ENCODE measurements at places on chromosomes 6 and 20. TPM values are rescaled to one million over a fixed set of nuclear protein-coding genes. Genes with fewer than 3 reads are reported as not detected.
A peak's percentile ranks its signal among the peaks of the same experiment; 100 is the strongest.

The OR2H2 gene
- total RNA-seq: not detected

GRCh38 chr6:147154454-147154853, 49.8 kb upstream of the STXBP5 start:
- no peaks in the 10 kb centered on the region for H3K27me3 ChIP-seq
- H3K27ac ChIP-seq: no peak overlapping the region
- no peak overlapping the region for H3K4me3 ChIP-seq
- no peaks in the 10 kb centered on the region for H3K4me1 ChIP-seq

- H3K27me3 ChIP-seq: no peaks in the 10 kb centered on the region
- no peak for DNase-seq
- no peak overlapping the region for H3K27ac ChIP-seq
- H3K36me3 ChIP-seq: no peaks in the 10 kb centered on the region
- no peak overlapping the region for H3K4me3 ChIP-seq
Observed at GRCh38 chr6:89559487-89559886, 79.1 kb downstream of the LYRM2 start.

- H3K36me3 ChIP-seq: peaks cover under 1% of the 10 kb centered on the region
- H3K4me3 ChIP-seq: no peak overlapping the region
- H3K27me3 ChIP-seq: no peaks in the 10 kb centered on the region
- H3K4me1 ChIP-seq: no peaks in the 10 kb centered on the region
Observed at GRCh38 chr20:16362642-16363041, 210.6 kb downstream of the KIF16B start.

GRCh38 chr20:41657655-41658054, 39.5 kb upstream of the CHD6 start:
- no peaks in the 10 kb centered on the region for H3K27me3 ChIP-seq

DNA sequence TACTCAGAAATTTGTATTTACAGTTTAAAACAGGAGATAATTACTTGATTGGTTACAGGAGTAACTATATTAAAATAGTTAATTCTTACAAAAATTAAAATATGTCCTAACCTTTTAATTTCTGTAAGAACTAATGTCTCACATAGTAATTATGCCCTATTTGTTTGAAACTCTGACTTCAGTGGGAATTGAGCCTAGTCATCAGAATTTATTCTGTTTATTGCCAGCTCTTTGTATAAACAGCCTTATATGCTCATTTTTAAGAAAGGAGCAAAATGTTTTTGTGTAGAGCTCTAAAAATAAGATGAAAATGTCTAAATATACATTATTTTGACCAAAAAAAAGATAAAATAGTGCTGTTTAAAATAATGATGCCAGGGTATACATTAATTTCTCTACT, 21.5 kb downstream of the TRMT11 start:
- no peaks in the 10 kb centered on the region for H3K27me3 ChIP-seq
- no peak for DNase-seq
- no peak overlapping the region for H3K27ac ChIP-seq
- H3K4me1 ChIP-seq: no peaks in the 10 kb centered on the region
- H3K36me3 ChIP-seq: peaks cover 34% of the 10 kb centered on the region
- no peak overlapping the region for H3K4me3 ChIP-seq

- H3K27me3 ChIP-seq: no peaks in the 10 kb centered on the region
Observed at GRCh38 chr6:100001915-100002388, 7.9 kb upstream of the MCHR2 start.

DNA sequence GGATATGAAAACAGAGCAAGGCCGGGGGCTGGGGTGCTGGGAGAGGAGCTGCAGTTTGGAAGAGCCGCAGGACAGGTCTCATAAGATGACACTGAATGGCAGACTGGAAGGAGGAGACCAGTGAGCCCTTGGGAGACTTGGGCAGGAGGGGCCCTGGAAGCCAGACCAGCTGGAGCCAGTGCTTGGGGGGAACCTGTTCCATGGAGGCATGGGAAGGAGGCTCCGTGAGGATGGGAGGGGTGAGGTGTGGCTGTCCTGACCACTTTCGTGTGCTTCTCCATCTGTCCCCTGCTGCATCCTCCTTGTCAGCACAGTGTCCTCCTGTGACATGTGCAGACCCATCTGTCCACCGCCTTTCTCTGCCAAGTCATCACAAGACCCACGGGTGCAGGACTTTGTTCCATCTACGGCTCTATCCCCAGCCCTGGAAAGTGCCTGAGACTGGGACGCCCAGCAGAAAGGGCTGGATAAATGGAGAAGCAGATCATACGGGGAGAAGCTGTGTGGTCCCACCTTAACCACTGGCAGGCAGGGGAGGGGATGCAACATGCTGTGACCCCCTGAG, 84.8 kb upstream of the MPC1 start:
- DNase-seq: no peak
- H3K36me3 ChIP-seq: no peaks in the 10 kb centered on the region
- no peaks in the 10 kb centered on the region for H3K27me3 ChIP-seq
- no peak overlapping the region for H3K27ac ChIP-seq
- H3K4me3 ChIP-seq: no peak overlapping the region
- H3K4me1 ChIP-seq: no peaks in the 10 kb centered on the region

- no peaks in the 10 kb centered on the region for H3K36me3 ChIP-seq
- peak; percentile 100 for DNase-seq
- H3K4me3 ChIP-seq: peak within 1 kb of the TSS; percentile 74
- peak within 1 kb of the TSS; percentile 100 for H3K27ac ChIP-seq
Observed at GRCh38 chr6:136289579-136290409, at the start of gene BCLAF1. TSS of gene BCLAF1 (minus strand) at chr6:136289846. CDS start at chr6:136279866, 9,980 bp downstream.

DNA sequence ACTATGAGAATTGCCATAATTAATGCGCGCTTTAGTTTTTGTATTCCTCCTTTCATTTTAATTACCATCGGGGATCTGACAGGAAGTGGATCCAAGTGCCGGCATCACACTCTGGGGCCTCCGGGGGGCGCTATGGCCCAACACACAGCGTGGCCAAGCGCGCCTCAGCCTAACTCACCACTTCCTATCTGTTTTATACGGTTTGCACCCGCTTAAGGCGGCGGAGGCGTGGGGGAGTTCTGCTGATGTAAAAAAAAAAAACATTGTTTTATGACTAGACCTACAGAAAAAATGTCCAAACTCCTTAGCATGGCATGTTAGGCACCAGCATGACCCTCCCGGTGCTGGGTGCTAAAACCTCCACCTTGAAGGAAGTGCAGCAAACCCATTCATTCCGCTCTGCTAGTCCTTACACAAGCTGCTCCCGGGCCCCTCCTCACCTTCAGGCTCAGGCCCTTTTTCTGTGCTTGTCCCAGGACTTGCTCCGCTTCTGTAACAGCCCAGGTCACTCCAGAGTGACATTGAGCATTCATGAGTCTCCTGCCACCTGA, 4.5 kb upstream of the EBF4 start:
- H3K27ac ChIP-seq: no peak overlapping the region
- H3K27me3 ChIP-seq: peaks cover 7% of the 10 kb centered on the region
